ENCODE measurements at places on chromosomes 12 and 14.

DNA sequence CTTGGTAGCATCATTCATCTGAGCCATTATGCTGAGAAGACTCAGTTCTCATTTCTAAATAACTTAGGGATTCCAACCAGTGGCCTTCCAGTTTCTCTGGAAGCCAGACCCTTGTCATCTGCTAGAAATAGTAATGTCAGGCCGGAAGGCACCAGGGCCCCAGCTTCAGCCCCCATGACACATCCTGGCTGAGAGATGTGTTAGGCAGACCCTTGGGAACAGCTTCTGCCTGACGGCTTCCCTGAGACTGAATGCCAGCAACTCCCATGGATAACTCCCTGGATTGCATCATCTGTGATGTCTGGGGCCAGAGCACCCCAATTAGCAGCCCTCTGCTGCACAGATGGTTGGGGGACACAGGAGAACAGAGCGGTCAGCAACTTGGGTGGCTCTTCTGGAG, 583.5 kb upstream of the TBX3 start:
- no peak for DNase-seq

DNA sequence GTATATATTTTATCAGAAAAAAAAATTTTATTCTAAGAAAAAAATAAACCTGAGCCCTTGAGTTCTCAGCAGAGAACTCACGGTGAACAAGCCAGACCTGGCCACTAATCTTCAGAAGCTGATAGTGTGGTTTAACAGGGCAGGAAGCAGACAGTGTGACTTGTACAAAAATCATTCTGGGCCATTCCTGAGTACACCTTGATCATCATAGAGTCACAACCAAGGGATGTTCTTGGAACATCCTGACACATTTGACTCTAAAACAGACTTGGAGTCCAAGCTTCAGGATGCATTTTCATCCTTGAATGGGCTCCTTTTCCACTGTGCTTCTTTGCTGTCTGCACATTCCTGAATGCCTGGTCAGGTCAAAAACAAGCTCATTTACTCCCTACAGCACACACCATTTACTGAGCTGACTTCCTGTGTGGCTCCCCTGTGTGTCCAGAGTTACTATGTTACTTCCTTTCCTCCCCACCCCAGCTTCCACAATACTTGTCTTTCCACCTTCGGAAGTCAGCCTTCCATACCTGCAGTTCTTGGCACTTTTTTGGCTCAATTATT, 112.0 kb downstream of the ANO6 start:
- DNase-seq = no peak

DNA sequence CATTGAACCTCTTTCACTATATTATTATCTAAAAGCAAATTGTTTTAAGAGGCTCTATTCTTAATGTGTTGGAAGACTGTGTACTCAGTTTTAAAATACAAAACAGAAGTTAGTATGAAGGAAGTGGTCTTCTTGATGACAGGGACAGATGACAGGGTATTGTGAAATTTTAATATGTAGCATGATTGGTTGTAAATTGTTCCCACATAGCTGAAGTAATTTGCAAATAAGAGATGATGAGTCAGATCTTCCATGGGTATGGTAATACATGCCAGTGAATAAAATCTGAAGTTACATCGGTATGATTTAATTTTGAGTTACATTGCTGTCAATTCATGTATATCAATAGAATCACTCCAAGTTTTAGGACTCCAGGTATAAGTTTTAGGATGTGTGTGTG, 454.8 kb downstream of the AEBP2 start:
- no peak for DNase-seq

DNA sequence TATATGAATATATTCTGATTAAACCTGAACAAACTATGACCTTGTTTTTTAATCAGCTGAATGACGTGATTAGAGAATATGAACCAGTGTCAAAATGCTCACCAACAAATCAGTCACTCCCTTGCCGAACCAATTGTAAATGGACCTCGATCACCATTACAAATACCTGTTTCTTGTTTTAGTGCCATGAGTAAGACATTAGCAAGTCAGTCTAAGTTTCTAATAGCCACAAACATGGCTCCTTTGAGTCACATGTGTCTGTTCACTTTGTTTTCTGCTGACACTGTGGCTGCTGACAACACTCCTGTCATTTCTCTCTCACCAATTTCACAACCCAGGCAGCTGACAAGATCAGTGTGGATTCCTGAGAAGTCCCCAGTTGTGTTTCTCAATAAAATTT, 286.2 kb upstream of the MDGA2 start:
- DNase-seq = no peak

- DNase-seq = no peak
Measured at GRCh38 chr12:123017753-123018152, 37.3 kb downstream of the ARL6IP4 start.

GRCh38 chr14:79274641-79275291, 936.5 kb downstream of the DIO2 start:
- DNase-seq = no peak

GRCh38 chr14:101947577-101947903, 16.8 kb upstream of the DYNC1H1 start:
- DNase-seq = no peak

DNA sequence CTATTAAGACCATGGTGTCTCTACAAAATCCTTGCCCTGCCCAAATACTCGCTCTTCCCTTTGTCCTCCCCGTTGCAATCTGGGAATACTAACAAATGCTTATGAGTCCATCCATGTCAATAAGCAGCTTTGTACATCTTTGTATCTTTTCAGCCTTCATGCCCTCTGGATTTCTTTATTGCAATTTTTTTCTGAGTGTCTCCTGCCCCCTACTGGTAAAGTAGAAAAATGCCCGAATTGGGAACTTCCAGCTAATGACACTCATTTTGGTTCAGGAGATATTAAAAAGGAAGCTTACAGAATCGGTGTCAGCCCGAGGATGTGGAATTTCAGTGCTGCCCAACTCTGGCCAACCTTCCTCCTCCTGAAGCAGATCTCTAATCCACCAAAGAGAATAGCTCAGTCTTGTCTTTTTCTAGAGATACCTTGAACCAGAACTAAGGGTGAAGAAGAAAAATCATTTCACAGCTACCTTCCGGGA, 46.0 kb downstream of the SH2B3 start:
- peak; percentile 71 for DNase-seq

- no peak for DNase-seq
Measured at GRCh38 chr12:126156806-126157574, 1091.8 kb downstream of the AACS start.

DNA sequence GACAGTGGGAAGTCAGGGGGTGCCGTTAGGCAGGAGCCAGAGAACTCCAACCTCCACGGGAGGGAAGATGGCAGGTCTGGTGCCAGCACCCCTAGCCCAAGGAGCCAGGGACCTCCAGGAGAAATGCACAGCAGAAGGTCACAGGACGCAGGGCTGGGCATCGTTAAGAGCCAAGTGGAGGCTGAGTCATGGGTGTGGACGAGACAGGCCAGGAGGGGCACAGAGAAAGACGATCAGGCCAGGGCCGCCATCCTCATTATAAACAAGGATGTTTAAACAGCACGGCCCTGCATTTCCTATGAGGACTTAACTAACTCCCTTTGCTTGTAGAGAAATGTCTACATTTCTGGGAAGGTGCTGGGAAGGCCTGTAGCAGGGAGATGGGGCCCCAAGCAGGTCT, 77.9 kb upstream of the FZD10 start:
- DNase-seq = no peak

- no peak for DNase-seq
Measured at GRCh38 chr12:19248929-19249602, 119.5 kb downstream of the PLEKHA5 start.

GRCh38 chr12:52496590-52497071, 3.6 kb upstream of the KRT6A start:
- DNase-seq = no peak

- no peak for DNase-seq
Measured at GRCh38 chr12:117807946-117808345, 160.8 kb downstream of the KSR2 start.

DNA sequence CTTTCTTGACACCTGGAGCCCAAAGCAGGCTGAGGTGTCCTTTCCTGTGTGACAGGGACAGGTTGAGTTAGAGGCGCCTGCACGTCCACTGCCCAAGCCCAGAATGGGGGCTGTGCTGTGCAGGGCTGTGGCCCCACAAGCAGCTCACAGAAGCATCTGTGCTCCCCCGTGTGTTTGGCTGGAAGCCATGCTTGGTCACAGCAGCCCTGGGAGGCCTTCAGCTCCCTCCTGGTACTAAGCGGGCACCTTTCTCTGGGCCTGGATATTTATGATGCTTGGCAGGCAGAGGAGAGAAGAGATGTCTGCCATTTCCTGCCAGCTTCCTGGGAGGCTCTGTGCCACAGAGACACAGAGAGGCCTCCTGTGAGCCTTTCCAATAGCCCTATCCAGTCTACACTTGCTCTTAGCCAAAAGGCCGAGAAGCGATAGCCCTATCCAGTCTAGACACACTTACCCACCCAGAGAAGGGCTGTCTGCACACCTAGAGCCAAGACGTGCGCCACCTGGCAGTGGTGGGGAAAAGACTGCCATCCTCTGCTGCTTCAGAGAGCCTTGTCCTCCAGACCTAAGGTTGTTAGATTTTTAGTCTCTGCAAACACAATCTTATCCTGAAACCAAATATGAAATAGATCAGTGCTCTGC, 117.4 kb downstream of the GCH1 start:
- DNase-seq = no peak

- no peak for DNase-seq
Measured at GRCh38 chr12:20792971-20793370, 17.5 kb upstream of the SLCO1B3 start.

DNA sequence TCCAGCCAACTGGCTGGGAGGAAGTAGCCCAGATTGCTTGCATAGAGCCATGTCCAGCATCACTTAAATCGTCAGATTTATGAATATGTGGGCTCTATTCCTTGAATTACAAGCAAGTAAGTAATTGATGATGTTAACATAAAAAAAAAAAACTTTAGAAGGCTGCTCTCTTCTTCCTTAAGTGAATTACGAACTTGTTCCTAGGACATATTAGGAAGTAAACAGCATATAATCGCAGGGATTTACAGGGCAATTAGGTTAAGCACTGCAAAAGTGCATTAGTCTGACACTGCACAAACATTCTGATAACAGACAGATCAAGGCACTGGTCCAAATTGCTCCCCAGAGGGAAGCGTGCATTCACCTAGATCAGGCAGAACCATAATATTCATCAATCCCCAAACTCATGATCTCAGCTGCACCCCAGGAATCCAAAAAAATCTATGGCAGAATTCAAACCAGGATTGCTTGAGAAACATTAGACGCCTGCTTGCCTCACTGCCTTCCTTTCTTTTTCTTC, 293.2 kb downstream of the TMEM132D start:
- no peak for DNase-seq

DNA sequence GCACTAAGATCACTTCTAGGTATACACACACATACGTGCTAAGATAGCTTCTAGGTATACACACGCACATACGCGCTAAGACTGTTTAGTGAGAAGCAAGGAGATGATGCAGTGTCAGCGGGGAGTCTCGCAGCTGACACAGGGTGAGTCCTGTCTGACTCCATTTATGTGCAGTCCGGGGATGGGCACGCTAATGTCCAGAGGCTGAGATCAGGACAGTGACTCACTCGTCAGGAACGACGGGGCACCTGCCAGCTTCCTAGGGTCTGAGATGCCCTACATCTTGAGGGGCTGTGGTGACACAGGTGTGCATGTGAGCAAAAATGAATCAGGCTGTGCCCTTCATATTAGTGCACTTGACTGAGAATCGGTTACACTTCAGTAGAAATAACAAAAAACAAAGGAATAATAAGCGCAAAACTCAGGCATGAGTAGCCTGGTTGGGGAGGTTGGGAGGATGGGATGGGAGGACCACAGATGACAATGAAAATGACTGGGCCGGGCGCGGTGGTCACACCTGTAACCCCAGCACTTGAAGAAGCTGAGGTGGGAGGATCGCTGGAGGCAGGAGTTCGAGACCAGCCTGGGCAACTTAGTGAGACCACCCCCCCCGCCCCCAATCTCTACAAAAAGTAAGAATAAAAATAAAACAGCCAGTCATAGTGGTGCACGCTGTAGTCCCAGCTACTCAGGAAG, 29.1 kb upstream of the ULK1 start:
- DNase-seq = no peak

DNA sequence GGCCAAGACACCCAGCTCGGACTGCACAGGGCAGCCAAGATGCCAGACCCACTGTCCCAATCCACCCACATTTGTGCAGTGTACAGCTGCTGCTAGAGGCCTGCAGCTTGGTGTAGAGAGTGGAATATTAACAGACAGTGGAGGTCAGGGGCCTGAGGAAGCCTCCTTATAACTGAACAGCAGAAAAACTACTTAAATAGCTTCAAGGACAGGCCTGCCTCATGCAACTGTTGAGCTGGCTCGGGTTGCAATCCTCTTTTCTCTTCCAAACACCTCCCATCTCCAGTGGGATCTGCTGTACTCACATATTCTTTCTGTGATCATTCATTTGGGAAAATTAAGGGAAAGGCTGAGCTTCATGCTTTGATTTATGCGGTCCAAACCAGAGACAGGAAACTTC, 1043.2 kb upstream of the TMEM132C start:
- DNase-seq = no peak

DNA sequence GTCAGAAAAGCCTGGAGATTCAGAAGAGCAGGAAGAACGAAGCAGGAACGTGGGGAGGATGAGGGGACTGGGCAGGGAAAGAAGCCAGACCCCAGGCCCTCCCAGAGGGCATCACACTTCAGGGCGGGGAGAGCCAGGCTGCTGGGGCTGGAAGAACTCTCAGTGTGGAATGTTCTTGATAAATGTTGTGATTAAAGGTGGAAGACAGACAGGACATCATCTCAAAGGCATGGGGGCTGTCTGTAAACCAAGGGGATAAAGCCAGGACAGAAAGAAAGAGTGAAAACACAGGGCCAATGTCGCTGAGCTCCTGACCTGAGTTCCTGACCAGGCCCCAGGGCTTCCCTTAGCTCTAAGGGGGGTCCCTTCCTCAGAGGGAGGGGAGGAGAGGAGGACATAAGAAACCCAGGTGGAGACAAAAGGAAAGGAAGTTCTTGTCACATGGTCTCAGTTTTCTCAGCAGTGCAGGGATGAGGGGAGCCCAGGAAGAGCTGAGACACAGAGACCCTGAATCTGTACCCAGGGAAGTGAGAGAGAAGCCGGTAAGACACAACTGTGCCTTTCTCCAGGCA, 56.3 kb downstream of the SETD3 start:
- DNase-seq = no peak

DNA sequence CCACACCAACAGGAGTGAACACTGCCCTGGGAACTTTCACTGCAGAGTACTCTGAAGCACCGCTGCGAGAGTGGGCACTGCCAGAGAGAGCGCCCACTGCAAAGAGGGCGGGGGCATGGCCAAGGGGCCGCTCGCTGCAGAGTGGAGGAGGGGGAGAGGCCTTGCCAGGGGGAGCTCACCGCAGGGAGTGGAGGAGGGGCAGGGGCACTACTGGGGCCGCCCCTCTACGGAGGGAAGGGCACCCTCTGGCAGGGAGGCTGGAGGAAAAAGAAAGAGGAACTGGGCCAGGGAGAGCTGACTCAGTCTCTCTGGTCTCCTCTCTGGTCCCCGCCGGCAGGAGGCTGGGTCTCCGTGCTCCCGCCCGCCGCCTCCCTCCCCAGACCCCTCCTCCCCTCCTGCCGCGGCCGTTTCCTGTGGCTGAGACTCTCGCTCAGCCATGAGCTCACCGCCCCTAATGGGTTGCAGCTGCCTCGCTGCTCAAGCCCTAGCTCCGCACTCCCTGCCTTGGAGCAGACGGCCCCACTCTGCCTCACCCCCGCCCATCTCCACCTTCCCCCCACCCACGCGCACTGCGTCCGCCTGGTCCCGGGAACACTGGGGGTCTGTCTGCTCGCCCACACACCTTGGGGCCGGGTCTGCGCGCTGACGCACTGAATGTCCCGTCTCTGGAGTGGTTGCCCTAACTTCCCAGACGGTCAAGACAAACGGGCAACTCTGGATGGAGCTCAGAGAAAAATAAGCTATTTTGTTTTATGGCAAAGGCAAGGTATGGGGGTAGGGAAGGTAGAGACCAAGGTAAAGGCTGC, 1.3 kb downstream of the ARHGEF40 start:
- DNase-seq = peak; percentile 55

GRCh38 chr12:51388846-51389245, 2.4 kb downstream of the GALNT6 start:
- no peak for DNase-seq
